ENCODE measurements at places on chromosomes 6 and 20.

- no peak for DNase-seq
Measured at GRCh38 chr6:109701774-109702173, 10.7 kb downstream of the FIG4 start.

GRCh38 chr6:158939255-158940159 lies 60.5 kb downstream of the RSPH3 start:
- no peak for DNase-seq

DNA sequence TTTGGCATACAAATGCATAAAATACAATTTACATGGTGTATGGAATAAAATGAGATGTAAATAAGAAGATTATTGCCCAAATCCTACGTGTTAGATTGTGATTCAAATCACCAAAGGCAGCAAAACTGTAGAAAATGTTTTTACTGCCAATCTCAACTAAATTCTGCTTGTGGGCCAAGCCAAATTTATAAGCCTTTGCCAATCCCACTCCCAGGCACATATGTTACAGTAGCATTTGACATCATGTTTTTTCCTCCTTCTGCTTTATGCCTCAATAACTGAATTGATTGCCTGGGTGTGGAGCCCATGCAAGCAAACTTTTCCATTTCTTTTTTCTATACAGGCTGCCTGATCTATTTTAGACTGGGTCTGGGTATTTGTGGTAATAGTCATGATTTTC lies 36.3 kb upstream of the LRRC1 start:
- no peak for DNase-seq

- no peak for DNase-seq
Measured at GRCh38 chr6:40900791-40901190, 138.2 kb downstream of the UNC5CL start.

- peak; percentile 31 for DNase-seq
Measured at GRCh38 chr20:45469336-45470261, at the start of gene WFDC2. Gene WFDC2, plus strand, starts transcription at chr20:45469753. Its CDS starts 29 bp downstream, at chr20:45469782.

DNA sequence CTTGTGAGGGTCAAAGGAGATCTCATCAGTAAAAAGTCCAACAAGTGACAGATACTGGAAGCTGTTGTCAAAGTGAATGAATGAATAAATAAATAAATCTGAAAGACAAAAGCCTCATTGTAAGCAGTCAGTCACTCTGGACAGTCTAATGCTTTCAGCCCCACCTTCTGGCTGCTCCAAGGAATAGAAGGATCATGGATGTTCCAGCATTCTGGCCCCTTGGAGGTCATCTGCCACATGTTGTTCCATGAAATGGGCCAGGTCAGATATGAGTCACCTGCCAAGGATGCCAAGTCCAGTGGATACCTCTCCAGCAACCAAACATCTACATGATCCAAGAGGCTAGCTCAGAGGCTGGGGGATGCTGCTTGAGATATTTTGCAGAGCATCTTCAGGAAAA lies 185.6 kb downstream of the BMP7 start:
- DNase-seq: no peak

DNA sequence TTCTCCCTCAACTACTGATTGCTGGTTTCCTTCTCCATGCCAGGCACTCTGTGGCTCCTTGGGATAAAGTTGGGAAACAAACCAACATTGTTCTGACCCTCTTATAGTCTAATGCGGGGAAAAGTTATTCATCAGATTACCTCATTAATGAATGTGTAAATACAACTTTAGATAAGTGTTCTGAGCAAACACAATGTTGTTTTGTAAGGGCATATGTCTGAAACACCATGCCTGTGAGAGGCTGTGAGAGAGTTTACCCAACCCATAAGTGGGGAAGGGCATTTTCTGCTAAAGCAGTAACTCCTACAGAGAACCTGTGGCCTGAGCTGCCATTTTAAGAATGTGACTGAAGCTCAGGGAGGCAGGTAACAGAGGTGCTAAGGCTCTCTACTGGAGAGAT lies 283.5 kb downstream of the KHDC1L start:
- no peak for DNase-seq

GRCh38 chr6:25411316-25411950 lies 132.3 kb downstream of the CARMIL1 start:
- DNase-seq: no peak

DNA sequence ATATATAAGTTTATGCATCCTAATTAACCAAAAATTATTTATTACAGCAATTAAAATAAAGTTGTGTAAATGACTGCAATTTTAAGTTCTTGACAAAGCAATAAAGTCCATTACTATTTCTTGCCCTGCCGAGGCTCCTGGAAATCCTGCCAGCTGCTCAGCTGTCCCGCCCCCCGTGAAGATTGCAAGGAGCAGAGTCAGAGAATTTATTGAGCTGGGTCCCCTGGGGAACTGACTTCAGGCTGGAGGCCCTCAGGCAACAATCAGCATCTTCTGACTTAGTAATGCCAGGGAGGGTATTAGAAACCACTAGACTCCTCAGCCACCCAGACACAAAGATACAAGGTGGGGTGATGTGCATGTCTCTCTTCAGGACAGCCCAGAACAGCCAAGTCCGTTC lies 92.3 kb downstream of the EDN3 start:
- DNase-seq: no peak

DNA sequence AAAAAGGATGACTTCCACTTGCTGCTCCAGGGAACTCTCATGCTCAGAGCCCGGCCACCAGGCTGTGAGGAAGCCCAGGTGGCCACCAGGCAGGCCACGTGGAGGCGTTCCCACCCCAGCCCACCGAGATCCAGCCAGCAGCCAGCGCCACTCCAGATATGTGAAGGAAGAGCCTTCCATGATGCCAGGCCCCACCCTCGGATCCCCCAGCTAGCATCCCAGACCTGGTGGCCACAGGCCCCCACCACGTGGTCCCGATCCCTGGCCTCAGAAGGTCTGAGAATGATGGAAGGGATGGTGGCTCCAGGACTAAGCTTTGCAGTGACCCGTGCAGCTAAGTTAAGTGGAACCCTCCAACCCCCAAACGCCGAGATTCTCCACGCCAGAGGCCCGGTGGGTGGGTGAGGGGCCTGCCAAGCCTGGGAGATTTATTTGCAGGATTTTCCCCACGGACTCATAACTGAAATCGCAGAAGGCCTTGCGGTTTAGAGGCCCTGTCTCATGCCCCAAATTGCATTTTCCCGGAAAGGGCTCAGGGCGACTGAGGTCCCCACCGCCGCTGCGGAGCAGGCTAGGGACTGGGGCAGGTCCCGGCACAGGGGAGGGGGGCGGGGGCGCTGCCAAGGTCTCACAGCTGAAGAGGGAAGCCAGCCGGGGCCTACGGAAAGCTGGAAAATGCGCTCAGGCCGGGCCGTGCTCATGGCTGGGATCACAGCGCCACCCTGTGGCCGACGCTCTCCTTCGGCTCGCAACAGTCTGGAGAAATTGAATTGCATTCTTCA lies 31.1 kb upstream of the CST7 start:
- peak; percentile 81 for DNase-seq

- DNase-seq: peak; percentile 76
Measured at GRCh38 chr6:3731700-3732099, 19.8 kb downstream of the PXDC1 start.

GRCh38 chr6:35786272-35786671 lies 5.5 kb downstream of the CLPSL1 start:
- no peak for DNase-seq

- no peak for DNase-seq
Measured at GRCh38 chr6:87210979-87211378, 55.6 kb downstream of the ZNF292 start.

GRCh38 chr6:108510461-108511319 lies 50.0 kb upstream of the FOXO3 start:
- no peak for DNase-seq

DNA sequence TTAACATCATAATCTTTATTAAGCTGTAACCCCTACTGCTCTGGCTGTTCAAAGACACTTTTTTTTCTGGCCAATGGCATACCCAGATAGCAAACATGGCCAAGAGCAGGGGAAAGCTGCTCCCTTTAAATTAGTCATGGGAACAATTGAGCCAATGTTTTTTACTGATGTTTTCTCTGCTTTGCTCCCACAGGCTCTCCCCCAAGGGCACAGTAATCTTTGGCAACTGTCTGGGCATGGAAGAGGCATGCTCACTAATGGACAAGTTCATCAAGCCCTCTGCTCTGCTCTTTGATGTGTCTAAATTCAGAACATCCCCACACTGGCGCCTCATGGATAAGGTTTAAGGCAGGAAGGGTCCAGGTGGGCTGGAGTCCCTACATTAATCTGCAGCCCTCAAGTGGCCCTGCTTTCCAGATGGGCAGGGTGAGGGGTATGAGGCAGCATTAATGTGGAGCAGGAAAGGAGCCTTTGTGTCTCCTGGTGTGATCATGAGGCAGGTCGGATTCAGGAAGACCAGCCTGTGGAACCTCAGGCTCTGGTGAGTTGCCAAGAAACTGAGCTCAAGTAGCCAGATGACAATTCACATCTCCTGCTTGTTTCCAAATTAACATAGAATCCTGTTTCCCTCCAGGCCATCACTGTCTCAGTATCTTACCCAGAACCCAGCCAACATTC lies 227.0 kb upstream of the CST7 start:
- peak; percentile 100 for DNase-seq

DNA sequence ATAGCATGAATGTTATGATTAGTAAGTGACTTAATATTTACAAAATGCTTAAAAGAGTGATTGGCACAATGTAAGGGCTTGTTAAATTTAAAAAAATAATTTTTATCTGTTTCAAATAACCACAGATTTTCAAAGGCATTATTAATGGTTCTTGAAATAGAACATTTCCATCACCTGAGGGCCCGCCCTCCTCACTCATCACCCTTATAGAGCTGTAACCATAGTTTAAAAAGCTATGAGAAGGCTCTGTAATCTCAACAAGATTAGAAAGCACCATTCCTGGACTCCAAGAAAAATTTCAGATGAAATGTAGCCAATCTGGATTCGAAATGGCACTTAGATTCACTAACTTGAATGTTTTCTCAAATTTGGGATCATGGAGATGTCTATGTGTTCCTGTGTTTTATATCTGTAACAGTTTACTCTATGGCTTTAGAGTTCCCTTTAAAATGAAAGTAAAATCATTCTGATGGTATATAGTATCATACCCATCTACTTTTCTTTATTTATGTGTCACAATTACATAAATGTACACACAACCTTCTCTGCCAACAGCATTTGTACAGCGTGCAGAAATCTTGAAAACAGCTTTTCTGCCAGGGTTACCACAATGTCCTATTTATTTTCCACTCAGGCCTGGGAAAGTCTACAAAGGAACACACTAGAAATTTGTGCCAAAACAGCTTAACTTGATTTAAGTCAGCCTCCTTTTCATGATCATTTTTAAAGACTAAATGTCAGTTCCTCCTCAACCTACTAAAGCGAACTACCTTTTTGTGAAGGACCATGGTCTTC lies 207.7 kb downstream of the TBX18 start:
- DNase-seq: no peak

DNA sequence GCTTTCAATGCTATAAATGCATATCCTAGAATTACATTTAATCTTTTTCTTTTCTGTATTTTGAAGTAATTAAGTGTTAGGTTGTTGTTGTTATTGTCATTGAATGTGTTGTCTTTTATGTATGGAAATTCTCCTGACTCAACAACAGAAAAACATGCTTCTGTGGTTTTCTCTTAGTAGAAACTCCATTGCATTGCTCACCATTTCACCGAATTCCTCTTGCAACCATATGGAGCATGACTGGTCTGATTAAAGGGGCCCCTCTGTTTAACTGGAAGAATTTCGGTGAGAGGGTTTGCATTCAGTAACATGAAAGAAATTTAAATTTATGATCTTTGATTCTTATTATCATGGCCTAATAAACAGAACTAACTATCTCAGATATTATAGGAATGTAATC lies 454.3 kb upstream of the JARID2 start:
- no peak for DNase-seq

GRCh38 chr6:95244751-95245150 lies 332.6 kb upstream of the MANEA start:
- no peak for DNase-seq

DNA sequence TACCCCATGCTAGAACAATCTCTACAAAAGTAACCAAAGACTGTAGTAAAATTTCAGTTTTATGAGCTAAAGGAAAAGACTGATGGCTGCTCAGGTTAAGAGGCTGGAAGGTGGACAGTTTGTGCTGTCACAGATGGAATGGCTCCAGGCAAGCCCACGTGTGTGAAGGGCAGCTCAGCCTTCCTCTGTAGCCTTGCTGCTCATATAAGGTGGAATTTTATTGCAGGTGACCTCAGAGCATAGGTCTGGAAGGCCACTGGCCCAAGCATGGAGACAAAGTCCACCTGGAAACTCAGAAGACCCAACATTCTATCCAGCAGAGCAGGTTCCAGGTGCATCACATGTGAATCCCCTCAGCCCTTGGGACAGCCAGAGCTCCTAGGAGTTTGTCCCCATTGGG lies 53.6 kb downstream of the KAT14 start:
- DNase-seq: no peak

- DNase-seq: peak; percentile 18
Measured at GRCh38 chr6:148885925-148886845, 139.4 kb downstream of the UST start.

All from NCI-H524 (cell line).